Endothelial cell of umbilical vein (primary cell): ENCODE measurements at places on chromosomes 4 and X. TPM values are rescaled to one million over a fixed set of nuclear protein-coding genes. Genes with fewer than 3 reads are reported as not detected.

GRCh38 chr4:53432528-53433424 lies 55.3 kb downstream of the FIP1L1 start:
- no peak for DNase-seq

DNA sequence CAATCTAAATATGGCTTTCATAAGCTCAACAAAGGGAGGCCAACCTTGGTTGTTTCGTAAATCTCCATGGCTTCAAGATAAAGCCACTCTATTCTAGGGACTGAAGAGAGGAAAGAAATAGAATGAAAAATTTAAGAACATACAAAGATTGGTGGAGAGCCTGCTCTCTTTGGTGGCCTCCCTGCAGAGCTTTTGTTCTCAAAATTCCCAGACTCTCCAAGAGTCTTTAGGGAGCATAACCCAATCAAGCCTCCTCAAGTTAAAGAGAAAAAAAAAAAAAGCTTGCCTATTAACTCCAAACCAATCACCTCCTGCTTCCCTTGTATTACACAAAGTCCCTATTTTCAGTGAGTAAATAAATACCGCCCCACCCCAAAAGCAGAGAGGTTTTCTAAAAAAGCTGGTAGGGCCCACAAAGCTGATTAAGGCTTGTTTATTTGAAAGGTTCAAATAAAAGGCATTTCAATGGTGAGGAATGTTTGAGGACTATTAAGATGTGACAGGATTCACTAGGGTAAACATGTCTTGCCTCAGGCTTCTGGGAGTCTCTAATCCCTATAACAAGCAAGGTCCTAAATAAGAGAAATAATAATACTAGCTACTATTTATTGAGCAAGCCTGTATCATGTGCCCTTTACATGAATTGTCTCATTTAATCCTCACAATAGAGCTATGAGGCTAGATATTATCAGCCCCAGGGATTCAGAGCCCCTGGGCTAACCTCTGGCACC lies 71.6 kb downstream of the GPC3 start:
- DNase-seq, result no peak

DNA sequence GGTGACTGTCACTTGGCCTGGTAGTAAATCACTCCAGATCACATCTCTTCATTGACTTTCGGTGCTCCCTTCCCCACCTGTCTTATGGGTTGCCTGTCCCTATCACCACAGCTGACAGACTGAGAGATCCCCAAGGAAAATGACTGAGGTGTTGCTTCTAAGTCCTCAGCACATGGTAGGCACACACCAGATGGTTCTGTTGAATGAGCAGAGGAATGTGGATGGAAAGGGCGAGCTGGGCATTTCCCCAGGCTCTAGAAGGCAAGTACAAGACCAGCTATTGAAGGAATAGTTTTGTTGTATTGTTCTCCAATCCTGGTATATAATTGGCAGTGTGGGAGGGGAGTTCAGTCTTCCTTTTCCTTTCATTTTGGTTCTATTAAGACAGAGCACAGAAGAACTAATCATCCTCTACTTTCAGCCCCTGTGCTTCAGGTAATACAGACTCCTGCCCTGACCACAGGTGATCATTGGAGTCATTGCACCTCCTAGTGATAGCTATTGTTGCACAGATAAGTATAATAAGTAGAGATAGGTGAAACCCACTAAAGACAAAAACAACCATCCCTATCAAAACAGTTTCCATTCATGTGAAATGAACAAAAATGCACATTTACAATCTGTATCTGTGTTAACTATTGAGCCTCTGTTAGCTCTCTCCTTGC lies 158.6 kb downstream of the TRAM1L1 start:
- DNase-seq, result no peak

- DNase-seq, result no peak
These were observed 10.5 kb downstream of the NELFA start for GRCh38 chr4:1998296-1998695.

DNA sequence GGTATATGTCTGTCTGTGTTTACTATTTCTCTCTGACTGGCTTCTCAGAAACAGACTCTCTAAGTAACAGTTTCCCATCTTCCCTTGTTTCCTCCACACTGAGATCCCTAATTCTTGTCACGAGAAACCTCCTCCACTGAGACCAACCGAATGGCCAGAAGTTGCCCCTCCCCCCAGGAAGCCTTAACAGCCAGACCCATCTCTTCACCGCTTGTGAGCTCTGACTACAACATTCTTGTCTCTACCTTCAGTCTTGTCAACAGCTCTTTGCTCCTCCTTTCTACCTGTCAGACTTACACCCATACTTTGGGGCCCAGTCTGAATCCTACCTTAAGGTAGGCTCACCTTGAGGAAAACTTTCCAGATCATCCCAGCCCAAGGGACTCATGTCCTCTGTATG lies 90.8 kb downstream of the NHSL2 start:
- DNase-seq, result no peak

- no peak for DNase-seq
These were observed 162.7 kb upstream of the MBNL3 start for GRCh38 chrX:132651421-132652086.

DNA sequence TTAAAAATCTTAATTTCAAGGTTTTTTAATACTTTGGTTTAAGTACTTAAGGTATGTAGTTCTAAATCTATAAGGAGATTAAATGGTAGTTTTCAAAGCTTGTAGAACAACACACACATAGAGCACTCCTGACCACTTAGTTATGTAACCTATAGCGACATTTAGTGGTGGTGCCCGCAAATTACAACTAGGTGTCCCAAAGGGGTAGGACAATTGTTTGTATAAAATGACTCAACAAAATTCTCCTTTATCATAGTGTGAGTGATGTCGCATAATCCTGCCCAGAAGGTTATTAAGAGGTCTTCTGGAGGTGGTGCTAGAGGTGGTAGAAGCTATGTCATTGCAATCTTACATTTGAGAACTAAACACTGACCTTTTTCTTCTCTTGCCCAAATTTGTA lies 373.0 kb upstream of the RASGEF1B start:
- DNase-seq, result peak; percentile 79

GRCh38 chr4:63459329-63459728 lies 949.9 kb downstream of the TECRL start:
- DNase-seq, result no peak

DNA sequence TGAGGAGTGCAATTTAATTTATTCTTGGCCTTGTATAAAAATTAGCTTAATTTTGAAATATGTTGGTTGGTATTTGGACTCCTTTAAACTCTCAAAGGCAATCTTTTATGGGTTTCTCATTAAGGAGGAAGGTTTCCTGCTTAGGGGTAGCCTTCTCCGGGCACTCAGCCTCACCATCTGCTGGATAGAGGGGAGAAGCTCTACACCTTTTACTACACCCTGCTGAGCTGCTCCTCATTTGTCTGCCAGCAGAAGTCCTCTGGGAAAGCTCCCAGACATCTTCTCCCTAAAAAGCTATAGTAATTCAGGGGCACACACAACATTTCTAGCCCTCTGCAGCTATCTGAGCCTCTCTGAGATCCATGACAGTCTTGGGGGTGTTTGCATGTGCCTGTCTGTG lies 179.1 kb downstream of the SOWAHB start:
- no peak for DNase-seq

DNA sequence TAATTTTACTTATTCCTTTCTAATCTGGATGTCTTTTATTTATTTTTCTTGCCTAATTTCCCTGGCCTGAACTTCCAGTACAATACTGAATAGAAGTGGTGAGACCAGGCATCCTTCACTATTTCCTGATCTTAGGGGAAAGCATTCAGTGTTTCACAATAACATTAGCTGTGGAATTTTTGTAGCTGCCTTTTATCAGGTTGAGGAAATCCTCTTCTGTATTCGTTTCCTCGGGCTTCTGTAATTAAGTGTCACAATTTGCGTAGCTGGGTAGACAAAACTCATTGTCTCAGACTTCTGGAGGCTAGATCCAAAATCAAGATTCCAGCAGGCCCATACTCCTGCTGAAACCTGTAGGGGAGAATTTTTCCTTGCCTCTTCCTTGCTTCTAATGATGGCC lies 598.4 kb upstream of the FTHL17 start:
- DNase-seq, result peak; percentile 77

- peak; percentile 40 for DNase-seq
These were observed 55.0 kb downstream of the LRBA start for GRCh38 chr4:150960079-150960478.

GRCh38 chr4:87087420-87087819 lies 133.0 kb downstream of the KLHL8 start:
- DNase-seq, result no peak

DNA sequence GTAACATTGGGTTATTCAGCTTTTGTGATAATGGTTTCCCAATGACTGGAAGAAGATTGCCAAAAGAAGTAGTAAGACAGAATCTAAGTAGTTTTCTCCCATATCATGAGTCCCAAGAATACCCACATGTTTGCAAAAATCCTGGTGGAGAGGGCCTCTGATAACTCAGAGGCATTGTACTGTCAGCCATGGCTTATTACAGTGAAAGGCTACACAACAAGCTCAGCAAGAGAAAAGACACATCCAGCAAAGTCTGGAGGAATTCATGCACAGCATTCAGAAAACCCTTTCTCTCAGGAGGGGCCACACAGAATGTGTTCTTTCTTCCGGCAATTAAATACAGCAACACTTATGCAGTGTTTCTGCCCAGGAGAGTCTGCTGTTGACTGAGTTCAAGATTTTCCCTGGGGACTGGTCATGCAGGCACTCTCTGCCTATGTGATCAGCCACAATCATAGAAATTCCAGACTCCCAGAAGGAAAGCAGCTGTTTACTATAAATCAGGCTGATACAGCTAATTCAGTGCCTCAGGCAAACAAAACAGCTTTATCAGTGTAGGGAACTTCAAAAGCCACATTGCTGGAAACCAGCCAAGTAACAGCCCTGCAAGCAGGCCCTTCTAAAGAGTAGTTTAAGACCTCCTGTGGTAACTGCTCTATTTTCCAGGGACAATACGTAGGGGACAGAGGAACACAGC lies 937.1 kb downstream of the CCSER1 start:
- peak; percentile 61 for DNase-seq

DNA sequence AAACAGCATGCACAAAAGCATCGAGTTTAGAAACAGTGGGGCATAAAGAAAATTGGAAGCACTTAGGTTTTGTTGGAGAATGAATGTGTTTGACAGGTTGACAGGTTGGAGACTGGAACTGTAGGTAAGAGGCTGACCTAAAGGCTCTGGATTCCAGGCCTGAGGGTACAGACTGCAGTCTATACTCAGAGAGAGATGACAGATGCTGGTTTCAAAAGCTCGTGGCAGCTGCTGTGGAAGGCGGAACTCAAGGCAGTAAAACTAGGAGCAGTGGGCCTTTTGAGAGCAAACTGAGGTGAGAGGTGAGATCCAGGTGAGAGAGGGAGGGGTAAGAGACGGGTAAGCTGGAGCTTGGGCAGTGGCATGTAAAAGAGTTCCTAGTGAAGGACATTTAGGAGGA lies 415.2 kb downstream of the TRIML1 start:
- no peak for DNase-seq

- DNase-seq, result no peak
These were observed 52.6 kb downstream of the HMX1 start for GRCh38 chr4:8819019-8819418.

GRCh38 chr4:7189475-7190277 lies 2.7 kb upstream of the SORCS2 start:
- DNase-seq, result no peak

DNA sequence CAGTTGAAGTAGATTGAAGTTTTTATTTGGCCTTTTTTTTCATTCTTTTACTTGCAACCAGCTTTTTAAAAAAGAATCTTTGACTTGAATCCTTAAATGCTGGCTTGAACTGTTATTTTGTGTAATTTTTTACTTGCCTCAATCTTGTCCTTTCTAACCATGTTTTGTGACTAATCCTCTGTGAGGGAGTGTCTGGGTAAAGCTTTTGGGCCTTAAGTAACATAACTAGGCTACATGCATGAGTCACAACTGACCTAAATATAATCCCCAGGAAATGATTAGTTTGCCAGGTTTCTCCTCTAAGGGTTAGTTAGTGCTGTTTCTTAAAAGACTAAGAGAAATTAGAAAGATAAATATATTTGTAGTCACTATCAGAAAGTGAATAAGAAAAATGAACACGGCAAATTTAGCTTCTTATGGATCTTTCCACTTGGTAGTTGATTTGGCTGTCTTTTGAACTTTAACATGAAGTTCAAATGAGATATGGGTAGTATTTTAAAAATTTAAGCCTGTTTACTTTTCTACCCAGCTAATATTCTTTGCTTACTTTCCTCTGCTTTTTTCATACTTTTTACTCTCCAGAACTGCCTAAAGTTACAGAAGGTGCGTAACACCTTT lies 13.0 kb downstream of the EXOC1 start:
- peak; percentile 88 for DNase-seq

DNA sequence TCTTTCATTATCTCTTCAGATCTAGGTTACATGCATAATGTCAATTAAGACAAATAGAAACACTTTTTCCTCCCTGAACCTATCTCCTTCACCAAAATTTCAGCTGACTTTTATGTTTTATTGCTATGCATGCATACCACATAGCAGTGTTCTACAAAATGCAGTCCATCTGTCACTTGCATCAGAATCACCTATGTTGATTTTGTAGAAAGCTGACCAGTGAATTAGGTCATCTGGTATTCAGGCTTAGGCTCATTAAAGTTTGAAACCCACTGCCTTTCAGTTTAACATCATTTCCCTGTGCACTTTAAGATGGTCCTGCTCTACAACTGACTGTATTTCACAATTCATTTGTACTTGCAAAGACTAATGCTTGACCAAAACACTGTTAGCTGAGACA lies 277.9 kb downstream of the CFAP299 start:
- no peak for DNase-seq

DNA sequence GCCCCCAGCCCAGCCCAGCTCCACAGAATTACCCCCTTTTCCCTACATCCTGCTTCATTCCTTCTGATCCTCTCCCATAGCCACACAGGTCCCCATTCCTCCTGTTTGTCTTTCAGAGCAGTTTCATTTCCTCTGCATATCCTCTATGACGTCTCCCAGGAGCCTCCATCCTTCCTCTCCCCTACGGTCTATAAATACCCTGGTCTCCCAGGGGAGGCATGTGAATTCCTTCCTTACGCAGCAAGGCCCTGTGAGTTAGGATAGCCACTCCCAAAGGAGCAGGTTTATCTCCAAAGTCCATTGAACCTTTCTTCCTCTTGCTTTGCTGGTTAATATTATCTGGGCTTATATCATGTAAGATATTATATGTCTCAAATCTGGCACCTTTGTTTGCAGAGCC lies 8.4 kb upstream of the APLN start:
- DNase-seq, result peak; percentile 25

Gene DMRTC1
- not detected in 2 replicates for total RNA-seq

Gene HPSE
- 6.6 and 7.0 TPM in 2 replicates for total RNA-seq

Gene XPNPEP2
- not detected in 2 replicates for total RNA-seq

Gene KLHL13
- total RNA-seq, result 15.3 and 19.0 TPM in 2 replicates

Gene SULT1B1
- total RNA-seq, result 59.5 and 68.2 TPM in 2 replicates

Gene KIAA1210
- total RNA-seq, result not detected in 2 replicates
